ENCODE measurements at places on chromosomes 2 and 18.

- no peak for DNase-seq
These were observed 2.3 kb upstream of the KCNG2 start for GRCh38 chr18:79795446-79795845.

GRCh38 chr2:171564463-171564862 is 42.2 kb downstream of the CYBRD1 start:
- DNase-seq, result no peak

GRCh38 chr2:177543007-177543760 is 150.6 kb downstream of the AGPS start:
- no peak for DNase-seq

GRCh38 chr2:73172963-73173362 is 29.4 kb upstream of the NOTO start:
- peak; percentile 79 for DNase-seq

DNA sequence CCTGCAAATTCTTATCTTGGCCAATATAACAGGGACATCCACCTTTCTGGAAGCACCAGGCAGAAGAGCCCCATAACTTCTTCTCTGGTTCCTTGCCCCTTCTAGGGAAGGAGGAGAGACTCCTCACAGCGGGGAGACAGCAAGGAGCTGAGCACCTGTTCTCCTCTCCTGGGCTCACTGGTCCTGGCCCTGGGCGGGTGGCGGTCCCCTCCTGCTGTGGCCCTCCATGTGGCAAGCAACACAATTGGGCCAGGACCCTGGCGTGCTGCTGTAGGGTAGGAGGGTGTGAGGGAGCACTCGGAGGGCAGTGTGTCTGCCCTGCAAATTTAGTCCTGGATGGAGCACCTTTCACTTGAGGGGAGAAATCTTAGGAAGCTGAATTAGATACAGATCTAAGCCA is 6.9 kb downstream of the IL37 start:
- no peak for DNase-seq

GRCh38 chr2:100070078-100070477 is 72.3 kb downstream of the AFF3 start:
- no peak for DNase-seq

DNA sequence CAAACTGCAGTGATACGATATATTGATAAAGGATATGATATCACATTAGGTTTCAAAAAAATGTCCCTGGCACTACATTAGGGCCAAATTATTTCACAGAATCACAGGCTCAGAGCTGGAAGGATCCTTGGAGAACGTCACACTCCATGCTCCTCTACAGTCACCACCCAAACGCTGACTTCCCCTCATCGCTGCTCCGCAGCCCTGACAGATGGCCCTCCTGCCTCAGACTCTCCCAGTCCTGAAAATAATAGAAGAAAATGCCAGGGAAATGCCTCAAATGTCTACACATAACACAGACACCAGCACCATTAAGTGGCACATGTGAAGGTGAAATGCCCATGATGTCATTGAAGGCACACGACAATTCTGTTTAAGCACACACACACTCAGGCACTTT is 72.0 kb downstream of the ZNF521 start:
- DNase-seq, result no peak

- DNase-seq, result no peak
These were observed 45.0 kb downstream of the MTA3 start for GRCh38 chr2:42613281-42614064.

DNA sequence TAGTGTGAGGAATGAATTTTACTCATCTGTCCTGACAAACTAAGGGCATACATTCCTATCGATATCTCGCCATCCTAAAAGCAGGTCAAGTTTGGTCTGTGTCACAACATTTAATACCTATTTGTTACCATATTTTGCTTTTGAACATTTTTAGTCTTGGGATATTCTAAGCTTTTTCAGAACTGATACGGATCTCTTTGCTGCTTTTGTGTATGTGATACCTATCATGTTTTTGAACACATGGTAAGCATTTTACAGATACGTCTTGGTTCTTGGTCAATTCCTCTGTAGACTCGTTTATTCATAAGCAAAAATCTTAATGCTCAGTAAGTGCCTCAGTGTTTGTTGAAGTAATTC is 592 bp downstream of the ZNF397 start:
- no peak for DNase-seq

GRCh38 chr2:241810307-241811200 is 1.6 kb downstream of the NEU4 start:
- DNase-seq, result no peak

GRCh38 chr18:30578707-30579106 is 463.8 kb downstream of the DSC3 start:
- no peak for DNase-seq

GRCh38 chr2:1698188-1698945 is 45.9 kb downstream of the PXDN start:
- no peak for DNase-seq

DNA sequence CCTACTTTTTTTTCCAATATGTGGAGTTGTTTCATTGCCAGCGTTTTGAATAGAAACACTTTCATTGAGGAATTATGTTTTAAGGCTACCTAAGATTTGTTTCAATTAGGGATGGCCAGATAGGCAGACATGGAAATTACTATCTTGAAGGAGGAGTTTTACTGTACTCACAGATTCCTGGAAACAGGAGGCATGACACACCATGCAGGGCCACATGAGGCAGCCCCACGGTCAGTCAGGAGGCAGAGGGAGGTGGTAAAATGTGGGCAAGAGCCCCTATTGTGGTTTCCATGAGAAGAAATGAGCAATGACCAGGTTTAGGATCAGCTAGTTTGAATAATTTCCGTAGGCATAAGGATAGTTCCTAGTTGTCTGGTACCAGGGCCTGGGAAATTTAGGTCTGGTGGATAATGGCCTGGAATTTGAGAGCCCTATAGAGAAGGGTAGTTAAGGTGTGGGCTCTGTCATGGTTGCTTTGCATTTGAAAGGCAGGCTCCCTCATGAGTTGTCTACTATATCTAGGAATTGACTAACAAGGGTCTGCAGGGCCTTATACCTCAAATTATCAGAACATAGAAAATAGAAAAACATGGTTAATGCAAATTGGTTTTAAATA is 360.0 kb upstream of the KCNJ3 start:
- no peak for DNase-seq

DNA sequence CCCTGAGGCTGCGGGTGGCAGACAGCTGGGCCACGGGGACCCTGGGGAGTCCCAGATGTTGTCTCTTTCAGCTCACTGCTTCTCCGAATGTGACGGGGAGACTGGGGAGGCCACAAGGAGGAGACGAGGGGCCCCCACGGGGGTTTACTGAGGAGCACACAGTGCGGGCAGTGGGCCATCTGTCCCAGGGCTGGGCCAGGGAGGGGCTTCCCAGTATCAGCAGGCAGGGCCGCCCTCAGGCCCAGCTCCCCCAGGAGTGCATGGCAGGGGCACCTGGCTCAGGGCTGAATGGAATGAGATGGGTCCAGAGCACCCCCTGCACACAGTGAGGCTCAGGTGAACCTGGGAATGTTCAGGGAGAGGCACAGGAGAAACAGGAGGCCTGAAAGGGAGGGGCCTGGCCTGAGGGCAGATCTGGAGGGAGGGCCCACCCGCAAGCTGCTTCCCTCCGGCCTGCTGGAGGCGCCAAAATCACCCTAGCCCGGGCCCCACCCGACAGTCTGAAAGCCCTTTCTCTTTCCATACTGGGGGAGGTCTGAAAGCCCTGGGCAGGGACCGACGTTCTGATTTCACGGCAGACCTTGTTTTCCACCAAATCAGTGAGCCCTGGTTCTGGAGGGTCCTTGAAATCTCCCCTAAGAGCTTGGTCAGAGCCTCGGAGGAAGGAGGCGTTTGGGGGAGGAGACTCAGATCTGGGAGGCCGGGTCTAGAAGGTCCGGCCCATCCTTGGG is 35.5 kb upstream of the PTMA start:
- DNase-seq, result peak; percentile 44

- peak; percentile 66 for DNase-seq
These were observed 2.6 kb upstream of the GPR35 start for GRCh38 chr2:240622531-240623235.

DNA sequence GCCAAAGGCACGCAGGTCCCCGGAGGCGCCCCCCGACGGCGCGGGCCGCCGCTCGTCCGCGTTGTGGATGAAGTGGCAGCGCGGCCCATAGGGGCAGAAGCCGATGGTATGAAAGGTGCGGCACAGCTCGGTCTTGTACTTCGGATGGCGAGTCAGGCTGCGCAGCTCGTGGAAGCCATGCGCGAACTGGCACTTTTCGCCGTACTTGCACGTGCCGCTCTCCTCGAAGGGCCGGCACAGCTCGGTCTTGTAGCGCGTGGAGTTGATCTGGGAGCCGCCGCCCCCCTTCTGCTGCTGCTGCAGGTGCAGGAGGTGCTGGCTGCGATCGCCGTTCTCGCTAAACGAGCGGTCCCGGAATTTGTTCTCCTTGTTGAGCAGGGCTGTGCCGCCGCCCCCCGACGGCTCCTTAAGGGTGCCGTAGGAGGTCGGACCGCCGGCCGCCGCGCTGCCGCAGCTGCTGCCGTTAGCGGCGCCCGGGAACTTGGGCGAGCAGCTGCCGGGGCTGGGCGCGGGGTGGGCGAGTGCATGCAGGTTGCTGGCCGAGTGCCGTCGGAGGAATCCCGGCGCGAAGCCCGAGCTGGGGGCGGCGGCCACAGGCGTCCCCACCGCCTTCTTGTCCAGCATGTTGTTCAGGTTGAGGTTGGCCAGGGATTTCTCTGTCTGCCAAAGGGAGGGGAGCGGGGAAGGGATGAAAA is 1.2 kb downstream of the ZFP36L2 start:
- DNase-seq, result peak; percentile 78

DNA sequence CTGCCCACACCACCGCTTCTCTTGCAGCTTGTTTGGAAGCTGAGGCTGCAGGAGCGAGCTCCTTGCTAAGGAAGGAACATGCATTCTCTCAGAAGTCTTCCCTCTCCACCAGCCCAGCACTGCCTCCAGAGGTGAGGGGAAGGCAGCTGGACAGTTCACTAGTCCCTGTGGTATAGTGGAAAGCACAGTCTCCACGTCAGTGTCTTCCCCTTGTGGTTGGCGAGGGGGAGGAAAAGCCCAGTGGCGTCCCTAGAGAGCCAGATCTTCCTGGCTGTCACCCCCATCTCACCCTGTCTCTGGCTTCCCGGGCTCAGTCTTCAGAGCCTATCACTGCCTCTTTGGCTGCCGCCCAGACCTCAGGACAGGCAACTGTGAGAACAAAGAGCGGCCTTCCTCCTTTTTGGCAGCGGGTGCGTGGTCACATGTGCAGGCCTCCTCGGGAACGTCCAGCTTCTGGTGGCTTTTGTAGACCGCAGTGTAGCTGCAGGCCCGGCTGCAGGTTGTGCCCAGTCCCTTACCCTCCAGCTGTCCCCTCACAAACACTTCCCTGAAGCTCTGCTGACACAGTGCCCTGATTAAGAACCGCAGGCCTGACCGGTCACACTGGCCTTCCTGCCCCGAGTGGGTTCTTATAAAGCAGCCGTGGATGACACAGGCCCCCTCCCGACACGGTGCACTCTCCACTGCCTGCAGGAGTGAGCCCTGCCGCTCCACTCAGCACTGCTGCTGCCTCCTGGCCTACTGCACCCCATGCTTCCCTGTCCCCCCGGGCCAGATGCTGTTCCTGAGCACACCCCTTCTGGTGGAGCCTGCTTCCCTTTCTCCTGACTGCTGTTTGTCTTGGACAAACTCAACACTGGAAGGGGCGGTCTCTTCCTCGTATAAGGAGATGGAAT is 90.9 kb downstream of the RNF144A start:
- no peak for DNase-seq

GRCh38 chr2:20223407-20224163 is 1.3 kb downstream of the SDC1 start:
- no peak for DNase-seq

DNA sequence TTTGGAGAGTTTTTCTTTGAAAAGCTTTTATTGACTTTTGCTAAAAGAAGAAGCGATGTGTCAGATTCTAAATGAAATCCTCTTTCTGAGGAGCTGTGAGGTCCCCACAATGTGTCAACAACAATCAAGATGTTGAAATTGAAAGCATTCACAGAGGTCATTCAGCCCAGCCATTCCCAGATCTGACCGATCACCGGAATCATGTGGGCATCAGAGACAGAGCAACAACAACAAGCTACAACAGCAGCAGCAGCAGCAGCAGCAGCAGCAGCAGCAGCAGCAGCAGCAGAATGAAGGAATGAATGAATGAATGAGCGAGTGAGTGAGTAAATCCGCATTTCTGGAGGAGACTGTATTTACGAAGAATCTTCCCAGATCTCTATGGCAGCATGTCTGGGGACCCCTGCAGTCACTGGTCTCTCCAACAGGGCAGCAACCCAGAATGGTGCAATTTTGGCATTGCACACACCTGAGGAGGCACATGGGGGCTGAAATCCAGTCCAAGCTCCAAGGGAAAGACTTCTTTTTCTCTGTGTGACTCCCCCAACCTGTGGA is 299.0 kb downstream of the MYCN start:
- no peak for DNase-seq

DNA sequence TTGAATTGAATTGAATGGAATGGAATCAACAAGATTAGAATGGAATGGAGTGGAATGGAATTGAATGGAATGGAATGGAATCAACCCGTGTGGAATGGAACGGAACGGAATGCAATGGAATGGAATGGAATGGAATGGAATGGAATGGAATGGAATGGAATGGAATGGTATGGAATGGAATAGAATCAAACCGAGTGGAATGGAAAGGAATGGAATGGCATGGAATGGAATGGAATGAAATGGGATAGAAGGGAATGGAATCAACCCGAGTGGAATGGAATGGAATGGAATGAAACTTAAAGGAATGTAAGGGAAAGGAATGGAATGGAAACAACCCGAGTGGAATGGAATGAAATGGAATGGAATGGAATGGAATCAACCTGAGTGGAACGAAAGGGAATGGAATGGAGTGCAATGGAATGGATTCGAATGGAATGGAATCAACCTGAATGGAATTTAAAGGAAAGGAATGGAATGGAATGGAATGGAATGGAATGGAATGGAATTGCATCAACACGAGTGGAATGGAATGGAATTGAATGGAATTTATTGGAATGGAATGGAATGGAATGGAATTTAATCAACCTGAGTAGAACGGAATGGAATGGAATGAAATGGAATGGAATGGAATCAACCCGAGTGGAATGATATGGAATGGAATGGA is 1146.6 kb downstream of the RPIA start:
- DNase-seq, result no peak

DNA sequence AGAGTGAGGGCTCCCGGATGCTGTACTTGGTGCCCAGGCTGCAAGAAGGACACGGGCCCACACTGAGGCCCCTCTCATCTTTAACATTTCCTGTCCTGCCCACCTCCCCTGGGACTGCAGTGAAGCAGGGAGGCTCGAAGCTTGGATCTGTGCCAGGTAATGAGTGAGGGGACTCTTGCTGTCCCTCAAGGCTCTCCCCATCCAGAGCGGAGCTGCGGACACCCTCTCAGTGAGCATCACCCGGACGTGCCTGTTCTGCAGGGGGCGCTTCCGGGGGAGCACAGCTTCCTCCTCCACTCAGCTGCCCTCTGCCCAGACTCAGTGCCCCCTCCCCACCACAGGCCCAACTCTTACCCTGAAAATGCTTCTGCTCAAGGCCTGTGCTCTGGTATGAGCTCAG is 150.0 kb upstream of the MYCN start:
- no peak for DNase-seq

- no peak for DNase-seq
These were observed 9.5 kb downstream of the CAPN10 start for GRCh38 chr2:240596080-240596460.
